MV-4-11 (cell line): ENCODE measurements at places on chromosomes 7 and 10.
A peak's percentile ranks its signal among the peaks of the same experiment; 100 is the strongest.

GRCh38 chr7:21565614-21566013 lies 22.8 kb downstream of the DNAH11 start:
- no peak for DNase-seq

DNA sequence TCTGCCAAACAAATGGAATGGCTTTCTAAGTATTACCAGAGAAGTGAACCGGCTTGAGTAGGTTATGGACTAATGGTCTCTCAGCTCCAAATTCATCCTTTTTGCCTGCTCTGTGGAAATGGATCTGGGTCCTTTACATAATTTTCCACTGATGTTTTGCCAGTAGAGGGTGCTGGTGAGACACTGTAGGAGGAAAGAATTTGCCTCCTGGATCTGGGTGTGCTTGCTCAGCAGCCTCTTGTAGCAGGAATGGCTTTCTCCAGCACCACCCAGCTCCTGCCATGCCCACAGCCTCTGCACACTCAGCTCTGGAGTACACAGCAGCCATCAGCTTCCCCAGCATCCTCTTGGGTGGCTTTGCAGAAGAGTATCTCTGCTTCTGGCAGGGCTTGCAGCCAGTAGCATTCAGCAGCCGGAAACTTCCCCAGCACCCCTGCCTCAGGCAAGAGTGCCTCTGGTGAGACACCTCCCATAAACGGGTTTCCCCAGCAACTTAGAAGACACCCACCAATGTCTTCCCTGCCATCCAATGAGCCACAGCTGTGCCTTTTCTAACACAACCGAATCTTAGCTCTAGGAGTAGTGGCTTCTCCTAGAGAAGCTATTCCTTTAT lies 235.0 kb upstream of the PLPP4 start:
- DNase-seq = peak; percentile 42

DNA sequence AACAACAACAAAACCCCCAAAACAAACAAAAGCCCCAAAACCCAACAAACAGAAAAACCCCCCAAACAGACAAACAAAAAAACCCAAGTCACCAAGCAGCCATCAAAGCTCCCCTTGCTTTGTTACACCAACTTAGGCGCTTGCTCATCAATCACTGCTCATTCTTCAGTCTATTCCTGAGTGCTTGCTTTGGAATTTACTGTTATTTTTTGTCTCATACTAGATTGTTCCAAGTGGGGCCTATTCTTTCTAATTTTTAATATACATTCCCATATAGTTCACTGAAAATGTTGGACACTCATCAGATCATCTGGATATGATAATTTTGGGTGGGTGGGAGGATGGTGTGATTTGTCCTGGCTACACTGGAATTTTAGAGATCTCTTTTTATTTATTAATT lies 126.0 kb upstream of the JCAD start:
- DNase-seq = no peak

DNA sequence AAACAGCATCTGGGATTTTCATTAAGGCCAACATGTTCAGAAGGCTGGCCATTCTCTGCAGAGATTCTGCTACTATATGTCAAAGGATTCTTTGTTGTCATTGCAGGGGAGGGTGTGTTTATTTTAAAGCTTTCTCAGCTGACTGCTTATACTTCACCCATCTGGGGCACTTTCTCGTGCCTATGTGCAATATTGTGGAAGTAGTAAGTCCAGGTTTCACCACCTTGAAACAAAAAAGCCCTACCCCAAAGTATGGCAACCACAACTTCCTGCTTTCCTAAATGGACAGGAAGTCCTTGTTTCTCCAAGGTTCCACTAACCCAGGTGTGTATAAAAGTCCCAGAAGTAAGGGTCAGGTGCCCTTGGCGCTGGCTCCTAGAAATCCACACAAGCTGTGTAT lies 58.7 kb upstream of the COL1A2 start:
- DNase-seq = no peak

DNA sequence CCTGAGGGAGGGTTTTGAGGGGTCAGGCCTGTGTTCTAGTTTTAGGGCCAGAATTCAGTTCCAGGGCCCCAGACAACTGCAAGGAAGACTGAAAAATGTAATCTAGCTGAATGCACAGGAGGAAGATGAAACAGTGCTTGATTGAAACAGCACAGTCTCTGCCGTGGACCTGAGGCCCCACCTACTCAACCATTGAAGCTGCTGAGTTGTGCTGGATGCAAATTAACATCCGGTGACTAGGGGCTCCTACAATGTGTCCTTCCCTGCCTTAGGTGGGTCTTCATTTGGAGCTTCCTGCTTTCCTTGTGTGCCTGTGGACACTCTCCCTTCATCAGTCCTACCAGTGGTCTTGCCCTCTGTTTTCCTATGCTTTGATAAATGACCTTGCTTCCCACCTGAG lies 5.7 kb downstream of the GLRX3 start:
- DNase-seq = no peak
